ENCODE measurements at places on chromosomes 12 and 14. TPM values are rescaled to one million over a fixed set of nuclear protein-coding genes. Genes with fewer than 3 reads are reported as not detected.

The MAP3K9 gene
- 5.5 TPM for total RNA-seq

The CARMIL3 gene
- 1.7 TPM for total RNA-seq

The SLC35F4 gene
- not detected for total RNA-seq

The STAT6 gene
- total RNA-seq, result 333 TPM

The AQP2 gene
- total RNA-seq, result not detected

The RNF212B gene
- not detected for total RNA-seq

The KCNA1 gene
- not detected for total RNA-seq

The FOXA1 gene
- 0.11 TPM for total RNA-seq

The RNASE2 gene
- total RNA-seq, result not detected
